ENCODE measurements at places on chromosomes 12 and 14.

- DNase-seq, result no peak
Observed at GRCh38 chr12:99137124-99137855, 492.2 kb downstream of the APAF1 start.

DNA sequence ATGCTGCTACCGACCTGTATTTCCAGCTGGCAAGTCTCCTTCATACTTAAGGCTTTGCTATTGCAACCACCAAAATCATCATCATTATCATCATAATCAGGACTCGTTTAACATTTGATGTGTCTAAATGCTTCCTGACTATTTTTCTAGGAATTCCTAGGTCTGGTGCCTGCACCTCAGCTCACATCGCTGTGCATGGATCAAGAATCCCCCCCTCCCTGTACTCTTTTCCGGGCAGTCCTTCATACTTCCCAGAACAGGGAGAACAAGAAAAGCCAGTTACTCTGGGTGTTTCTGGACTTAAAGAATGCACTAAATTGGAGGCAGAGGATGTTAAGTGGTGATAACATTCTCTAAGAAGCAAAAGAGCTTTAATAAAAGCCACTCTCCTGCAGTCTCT lies 9.4 kb downstream of the ERP27 start:
- DNase-seq, result no peak

DNA sequence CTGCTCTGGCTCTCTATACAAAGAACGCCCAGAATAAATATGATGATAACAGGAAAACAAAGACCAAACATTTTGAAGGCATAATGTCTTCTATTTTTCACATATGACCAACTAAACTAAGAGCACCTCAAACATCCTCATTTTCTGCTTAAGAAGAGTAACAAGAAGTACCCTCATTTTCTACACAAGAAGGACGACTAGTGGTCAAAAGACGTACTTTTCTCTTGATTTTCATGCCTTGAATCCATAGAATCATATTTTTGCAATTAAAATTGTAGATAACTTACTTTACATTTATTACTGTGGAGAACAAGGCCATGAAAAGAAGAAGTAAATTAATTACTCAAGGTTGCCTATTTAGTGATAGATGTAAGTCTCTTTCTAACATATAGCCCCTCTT lies 358.6 kb downstream of the DUSP6 start:
- no peak for DNase-seq

GRCh38 chr12:80314741-80315140 lies 129.3 kb upstream of the PTPRQ start:
- no peak for DNase-seq

DNA sequence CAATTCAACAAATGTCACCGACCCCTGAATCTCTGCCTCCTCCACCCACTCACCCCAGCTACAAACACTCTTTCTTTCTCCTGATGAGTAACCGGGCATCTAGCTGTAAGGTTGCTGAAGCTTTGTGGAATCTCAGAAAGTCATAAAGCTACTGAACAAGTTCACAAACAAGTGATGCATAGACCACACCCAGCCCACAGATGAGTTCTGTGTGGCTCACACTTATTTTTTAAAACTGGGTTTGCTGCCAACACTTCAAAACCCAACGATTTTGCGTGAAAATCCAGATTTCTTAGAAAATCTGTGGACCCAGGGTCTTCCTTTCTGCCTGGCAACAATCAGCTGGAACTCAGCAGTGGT lies 96.1 kb downstream of the APAF1 start:
- DNase-seq, result no peak
